ENCODE measurements at places on chromosomes 12 and 14.

DNA sequence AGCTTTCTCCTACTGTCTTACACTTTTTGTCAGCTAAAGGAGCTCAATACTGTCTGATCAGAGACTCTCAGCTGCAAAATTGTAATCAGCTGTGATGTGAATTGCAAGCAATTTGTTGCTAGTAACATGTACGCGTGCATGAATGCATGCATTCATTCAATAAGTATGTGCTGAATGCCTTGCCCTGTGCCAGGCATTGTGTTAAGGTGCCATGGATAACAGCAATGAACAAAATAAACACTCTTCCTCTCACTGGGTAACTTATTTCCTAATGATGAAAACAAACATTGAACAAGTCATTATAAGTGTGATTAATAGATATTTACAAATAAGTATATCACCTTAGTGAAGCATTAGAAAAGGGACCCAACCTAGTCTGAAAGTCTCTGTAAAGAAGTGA, 163.2 kb upstream of the ARID2 start:
- no peak for DNase-seq

- no peak for DNase-seq
Observed at GRCh38 chr14:53780051-53780555, 176.5 kb downstream of the BMP4 start.

- DNase-seq: no peak
Observed at GRCh38 chr12:106239241-106239950, 8.4 kb downstream of the CKAP4 start.

DNA sequence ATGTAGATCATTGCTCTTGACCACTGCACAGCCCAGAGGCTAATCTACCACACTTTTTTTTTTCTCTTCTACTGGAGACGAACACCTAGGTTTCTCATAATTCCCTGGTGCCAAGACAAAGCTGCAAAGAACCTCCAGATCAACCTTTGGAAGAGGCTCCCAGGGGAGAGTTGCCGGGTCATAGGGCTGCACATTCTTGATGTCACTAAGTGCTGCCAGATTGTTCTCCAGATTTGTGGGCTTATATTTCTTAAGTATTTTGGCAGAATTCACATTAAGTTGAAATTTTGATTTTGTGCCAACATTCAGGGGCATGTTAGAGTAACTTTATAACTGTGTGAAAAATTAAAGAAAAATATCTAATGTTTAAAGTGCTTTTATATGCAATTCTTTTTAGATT, 13.5 kb upstream of the PDZRN4 start:
- no peak for DNase-seq

GRCh38 chr12:51005671-51006070, 20.5 kb downstream of the SLC11A2 start:
- peak; percentile 35 for DNase-seq

GRCh38 chr12:32272465-32272864, 126.9 kb upstream of the FGD4 start:
- no peak for DNase-seq

- DNase-seq: no peak
Observed at GRCh38 chr14:24162093-24162492, 1.0 kb downstream of the IRF9 start.

DNA sequence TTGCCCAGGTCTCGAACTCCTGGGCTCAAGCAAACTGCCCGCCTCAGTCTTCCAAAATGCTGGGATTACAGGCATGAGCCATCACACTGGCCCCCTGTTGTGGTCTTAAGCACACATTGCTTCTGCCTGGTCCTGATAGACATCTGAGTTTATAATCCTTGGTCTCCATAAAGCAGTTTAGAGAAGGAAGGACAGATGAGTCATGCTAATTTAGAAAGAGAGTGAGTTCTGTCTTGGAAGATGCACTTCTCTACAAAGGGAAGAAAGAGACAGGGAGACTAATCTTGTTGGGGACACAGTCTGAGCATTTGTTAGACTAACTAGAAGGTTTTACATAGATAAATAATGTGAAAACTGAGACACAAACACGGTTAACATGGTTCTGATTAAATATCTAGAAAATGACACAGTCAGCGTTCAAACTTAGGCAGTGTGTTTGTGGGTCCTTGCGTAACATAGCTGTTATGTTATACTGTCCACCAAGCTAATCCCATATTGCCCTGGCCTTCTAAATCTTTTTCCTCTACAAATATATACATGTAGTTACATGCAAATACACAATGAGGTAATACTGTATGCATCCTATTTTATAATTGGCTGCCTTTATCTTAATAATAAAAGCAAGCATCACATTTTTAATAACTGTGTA, 31.0 kb downstream of the SAMD4A start:
- DNase-seq: no peak

GRCh38 chr12:106446419-106447092, 89.0 kb downstream of the POLR3B start:
- no peak for DNase-seq
